Purkinje cell (primary cell): ENCODE measurements at places on chromosomes 16 and 17. TPM values are rescaled to one million over a fixed set of nuclear protein-coding genes. Genes with fewer than 3 reads are reported as not detected.

Gene IL32
- not detected in 2 replicates for polyA plus RNA-seq

Gene ALOX15B
- polyA plus RNA-seq = not detected in 2 replicates

Gene SPECC1
- 8.0 and 15.3 TPM in 2 replicates for polyA plus RNA-seq

Gene CFAP20
- 77.1 and 87.5 TPM in 2 replicates for polyA plus RNA-seq

Gene SHISA9
- polyA plus RNA-seq = 4.6 TPM in 1 of 2 replicates, not detected in the other

Gene ZNF423
- 5.0 and 7.0 TPM in 2 replicates for polyA plus RNA-seq

Gene ENPP7
- polyA plus RNA-seq = not detected in 2 replicates

Gene PPP1R27
- polyA plus RNA-seq = not detected in 2 replicates

Gene DPEP3
- polyA plus RNA-seq = not detected in 2 replicates

Gene KRT36
- not detected in 2 replicates for polyA plus RNA-seq

Gene LPO
- not detected in 2 replicates for polyA plus RNA-seq

Gene OR4D1
- 0.48 TPM in 1 of 2 replicates, not detected in the other for polyA plus RNA-seq

Gene FAM117A
- polyA plus RNA-seq = 11.3 and 17.8 TPM in 2 replicates

Gene GCGR
- polyA plus RNA-seq = not detected in 2 replicates

Gene WFIKKN2
- 0.35 TPM in 1 of 2 replicates, not detected in the other for polyA plus RNA-seq

Gene GLYR1
- 20.4 and 37.1 TPM in 2 replicates for polyA plus RNA-seq

Gene CCL1
- polyA plus RNA-seq = not detected in 2 replicates

Gene ABCC12
- 20.7 and 22.3 TPM in 2 replicates for polyA plus RNA-seq

Gene EVI2A
- 4.7 and 5.7 TPM in 2 replicates for polyA plus RNA-seq

Gene CMTM2
- not detected in 2 replicates for polyA plus RNA-seq

Gene EIF5A
- polyA plus RNA-seq = 41.6 and 47.0 TPM in 2 replicates

Gene ZNF263
- 3.5 and 4.0 TPM in 2 replicates for polyA plus RNA-seq

Gene DNAH3
- not detected in 2 replicates for polyA plus RNA-seq

Gene NUFIP2
- 56.1 and 64.6 TPM in 2 replicates for polyA plus RNA-seq

Gene RNF222
- polyA plus RNA-seq = not detected in 2 replicates

Gene ITGAD
- not detected in 2 replicates for polyA plus RNA-seq

Gene CNTNAP1
- 6.8 and 11.4 TPM in 2 replicates for polyA plus RNA-seq

Gene SRCIN1
- 0.88 and 2.2 TPM in 2 replicates for polyA plus RNA-seq

Gene SOST
- polyA plus RNA-seq = not detected in 2 replicates

Gene TSNAXIP1
- 0.35 and 1.4 TPM in 2 replicates for polyA plus RNA-seq

Gene SULT1A1
- polyA plus RNA-seq = 35.1 and 39.9 TPM in 2 replicates

Gene KIF2B
- not detected in 2 replicates for polyA plus RNA-seq

Gene EEF2KMT
- 2.6 and 4.1 TPM in 2 replicates for polyA plus RNA-seq

Gene MT1M
- polyA plus RNA-seq = 3.7 and 6.7 TPM in 2 replicates

Gene EXOC7
- 21.9 and 24.2 TPM in 2 replicates for polyA plus RNA-seq

Gene ALDOC
- polyA plus RNA-seq = 19,909 and 22,599 TPM in 2 replicates

Gene HOXB1
- not detected in 2 replicates for polyA plus RNA-seq

Gene TBC1D3B
- not detected in 2 replicates for polyA plus RNA-seq

Gene HOXB5
- not detected in 2 replicates for polyA plus RNA-seq

Gene HOXB7
- not detected in 2 replicates for polyA plus RNA-seq

Gene PRAC2
- polyA plus RNA-seq = not detected in 2 replicates

Gene ZP2
- polyA plus RNA-seq = 0.11 and 2.2 TPM in 2 replicates
